ENCODE measurements at places on chromosomes 7 and 10. TPM values are rescaled to one million over a fixed set of nuclear protein-coding genes. Genes with fewer than 3 reads are reported as not detected.

The SUGCT gene
- 3.6 TPM for total RNA-seq

DNA sequence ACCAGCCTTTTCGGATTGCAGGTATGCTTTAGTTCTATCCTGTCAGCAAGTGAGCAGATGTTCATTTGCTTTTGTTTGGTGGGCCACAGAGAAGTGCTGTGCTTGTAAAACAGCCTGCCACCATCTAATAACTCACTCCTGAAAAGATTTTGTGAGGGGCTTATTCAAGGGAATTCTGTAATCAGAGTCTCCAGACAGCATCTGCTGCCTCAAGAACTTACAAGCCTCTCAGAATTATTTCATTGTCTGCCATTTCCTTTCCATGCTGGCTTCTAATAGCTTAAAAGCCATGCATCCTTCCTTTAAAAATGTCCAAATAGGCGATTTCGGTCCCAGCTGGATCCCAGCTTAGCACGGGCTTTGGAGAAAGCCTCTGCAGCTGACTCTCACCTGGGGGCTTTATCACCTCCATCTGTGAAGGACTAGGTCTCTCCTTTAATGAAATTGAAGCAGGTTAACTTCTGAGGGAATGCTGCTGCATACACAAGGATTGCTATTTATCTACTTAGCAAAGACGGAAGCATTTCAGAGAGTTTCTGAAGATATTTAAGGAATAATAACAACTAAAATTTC lies 48.0 kb downstream of the MALRD1 start:
- no peak for DNase-seq
- H3K4me3 ChIP-seq, result no peak overlapping the region
- no peaks in the 10 kb centered on the region for H3K27me3 ChIP-seq
- no peaks in the 10 kb centered on the region for H3K4me1 ChIP-seq
- H3K27ac ChIP-seq, result no peak overlapping the region

The MCM10 gene
- total RNA-seq, result 21.0 TPM

- peak overlapping the region; percentile 14 for H3K27ac ChIP-seq
- peaks cover 2% of the 10 kb centered on the region for H3K4me1 ChIP-seq
- H3K4me3 ChIP-seq, result no peak overlapping the region
- H3K27me3 ChIP-seq, result no peaks in the 10 kb centered on the region
- H3K36me3 ChIP-seq, result no peaks in the 10 kb centered on the region
Observed at GRCh38 chr10:34768261-34768971, 46.7 kb downstream of the PARD3 start.

DNA sequence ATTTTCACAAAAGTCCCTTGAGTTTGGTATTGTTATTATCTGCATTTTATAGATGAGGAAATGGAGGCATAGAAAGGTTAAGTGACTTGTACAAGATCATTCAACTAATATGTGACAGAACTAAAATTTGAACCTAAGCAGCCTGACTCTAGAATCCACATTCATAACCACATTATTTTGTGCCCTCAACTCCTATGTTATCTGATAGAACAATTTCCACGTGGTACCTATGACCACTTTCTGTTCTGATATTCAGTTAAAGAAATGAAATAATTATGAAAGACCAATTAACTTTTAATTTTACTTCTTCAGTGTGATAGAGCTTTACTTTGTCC lies 17.5 kb downstream of the BCAP29 start:
- H3K4me3 ChIP-seq, result no peak overlapping the region
- H3K27me3 ChIP-seq, result no peaks in the 10 kb centered on the region
- DNase-seq, result no peak
- H3K36me3 ChIP-seq, result no peaks in the 10 kb centered on the region
- H3K27ac ChIP-seq, result no peak overlapping the region

The DNAJC1 gene
- 27.4 TPM for total RNA-seq

- DNase-seq, result no peak
- no peaks in the 10 kb centered on the region for H3K27me3 ChIP-seq
- peak overlapping the region; percentile 65 for H3K27ac ChIP-seq
- no peaks in the 10 kb centered on the region for H3K36me3 ChIP-seq
- peak overlapping the region; percentile 43 for H3K4me3 ChIP-seq
Observed at GRCh38 chr10:24209432-24209771, 464 bp downstream of the KIAA1217 start.

GRCh38 chr10:86446440-86446839 lies 75.2 kb downstream of the WAPL start:
- H3K27me3 ChIP-seq, result no peaks in the 10 kb centered on the region
- no peak overlapping the region for H3K27ac ChIP-seq
- no peaks in the 10 kb centered on the region for H3K36me3 ChIP-seq
- no peak for DNase-seq
- H3K4me1 ChIP-seq, result no peaks in the 10 kb centered on the region
- no peak overlapping the region for H3K4me3 ChIP-seq

The HOXA4 gene
- total RNA-seq, result 3.3 TPM

The FAM25G gene
- total RNA-seq, result 0.98 TPM

The ESYT2 gene
- total RNA-seq, result 105 TPM

DNA sequence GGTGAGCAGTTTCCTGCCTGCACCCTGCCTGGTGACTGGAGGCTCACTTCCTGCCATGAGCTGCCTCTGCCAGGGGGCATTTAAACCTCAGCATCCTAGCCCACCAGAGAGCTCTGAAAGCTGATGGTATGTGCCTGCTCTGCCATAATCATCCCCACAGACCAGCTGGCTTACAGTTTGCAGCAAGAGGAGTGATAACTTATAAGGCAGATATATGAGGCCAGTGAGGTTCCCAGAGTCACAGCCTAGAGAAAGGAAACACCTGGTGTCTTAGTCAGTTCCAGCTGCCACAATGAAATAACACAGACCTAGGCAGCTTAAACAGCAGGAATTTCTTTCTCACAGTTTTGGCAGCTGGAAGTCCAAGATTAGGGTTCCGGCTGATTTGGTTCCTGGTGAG lies 232.0 kb downstream of the PAXIP1 start:
- H3K4me1 ChIP-seq, result no peaks in the 10 kb centered on the region
- H3K27me3 ChIP-seq, result no peaks in the 10 kb centered on the region
- no peak overlapping the region for H3K27ac ChIP-seq
- no peak for DNase-seq
- H3K36me3 ChIP-seq, result no peaks in the 10 kb centered on the region

Measured in colonic mucosa (tissue), 4 donors.